ENCODE measurements at places on chromosomes 4 and X.

- DNase-seq = no peak
Measured at GRCh38 chrX:119622356-119623232, 16.4 kb upstream of the NKRF start.

- DNase-seq = no peak
Measured at GRCh38 chrX:32877592-32877991, 333.8 kb downstream of the DMD start.

- no peak for DNase-seq
Measured at GRCh38 chr4:128606173-128606572, 203.3 kb upstream of the JADE1 start.

- no peak for DNase-seq
Measured at GRCh38 chr4:19386786-19387185, 864.9 kb upstream of the SLIT2 start.

GRCh38 chr4:25621027-25621930, 34.4 kb upstream of the SLC34A2 start:
- no peak for DNase-seq

DNA sequence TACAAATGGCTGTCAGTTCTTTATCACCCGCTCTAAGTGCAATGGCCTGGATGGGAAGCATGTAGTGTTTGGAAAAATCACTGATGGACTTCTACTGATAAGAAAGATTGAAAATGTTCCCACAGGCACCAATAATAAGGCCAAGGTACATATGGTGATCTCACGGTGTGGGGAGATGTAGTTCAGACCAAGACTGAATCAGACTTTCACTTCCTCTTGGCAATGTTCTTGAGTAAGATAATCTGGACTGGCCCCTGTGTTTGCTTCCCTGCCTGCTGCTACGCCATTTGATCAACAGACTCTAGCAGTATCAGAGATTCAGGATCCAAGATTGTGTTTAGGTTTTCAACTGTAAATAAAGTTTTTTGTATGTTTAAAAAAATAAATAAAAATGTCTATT, 682.2 kb upstream of the AMOT start:
- no peak for DNase-seq

DNA sequence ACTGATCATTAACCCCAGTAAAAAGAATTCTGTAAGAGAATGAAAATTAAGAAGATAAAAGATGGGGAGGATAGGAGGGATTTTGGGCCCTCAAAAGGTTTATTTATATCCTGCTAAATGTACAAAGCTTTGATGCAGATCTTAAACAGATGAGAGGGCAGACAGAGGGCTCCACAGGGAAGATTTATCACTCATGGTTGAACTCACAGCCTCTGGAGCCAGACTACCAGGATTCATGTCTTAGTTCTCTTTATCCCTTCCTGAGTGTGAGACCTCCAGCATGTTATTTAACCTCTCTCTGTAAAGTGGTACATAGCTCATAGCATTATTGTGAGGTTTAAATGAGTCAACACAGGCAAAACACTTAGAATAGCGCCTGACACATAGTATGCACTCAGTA, 74.4 kb downstream of the SOWAHB start:
- DNase-seq = no peak

GRCh38 chr4:102308032-102308799, 37.1 kb downstream of the SLC39A8 start:
- peak; percentile 69 for DNase-seq

- DNase-seq = no peak
Measured at GRCh38 chrX:111719426-111720210, 38.6 kb downstream of the ALG13 start.

DNA sequence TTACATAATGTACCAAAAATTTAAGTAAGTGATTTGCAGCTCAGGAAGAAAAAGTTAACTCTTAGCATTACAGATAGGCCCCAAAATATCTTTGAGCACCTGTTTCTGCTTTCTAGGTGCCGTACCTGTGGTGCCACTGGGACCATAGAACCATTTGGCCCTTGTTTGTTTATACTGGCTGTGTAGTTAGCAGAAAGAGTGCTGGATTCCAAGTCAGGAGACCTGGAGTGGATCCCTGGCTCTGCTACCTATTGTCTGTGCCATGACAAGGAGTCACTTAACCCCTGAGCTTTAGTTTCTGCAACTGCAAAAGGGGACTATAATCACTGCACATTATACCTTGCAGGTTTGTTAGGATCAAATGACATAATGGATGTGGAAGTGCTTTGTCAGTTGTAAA, 137.8 kb upstream of the GPR101 start:
- DNase-seq = no peak

- no peak for DNase-seq
Measured at GRCh38 chr4:33941854-33942253, 2302.5 kb downstream of the ARAP2 start.

GRCh38 chrX:118480172-118480571, 15.4 kb upstream of the DOCK11 start:
- DNase-seq = no peak

- no peak for DNase-seq
Measured at GRCh38 chrX:153032397-153033118, 23.7 kb upstream of the PNMA3 start.

- DNase-seq = no peak
Measured at GRCh38 chrX:56765811-56766553, 36.9 kb downstream of the NBDY start.

DNA sequence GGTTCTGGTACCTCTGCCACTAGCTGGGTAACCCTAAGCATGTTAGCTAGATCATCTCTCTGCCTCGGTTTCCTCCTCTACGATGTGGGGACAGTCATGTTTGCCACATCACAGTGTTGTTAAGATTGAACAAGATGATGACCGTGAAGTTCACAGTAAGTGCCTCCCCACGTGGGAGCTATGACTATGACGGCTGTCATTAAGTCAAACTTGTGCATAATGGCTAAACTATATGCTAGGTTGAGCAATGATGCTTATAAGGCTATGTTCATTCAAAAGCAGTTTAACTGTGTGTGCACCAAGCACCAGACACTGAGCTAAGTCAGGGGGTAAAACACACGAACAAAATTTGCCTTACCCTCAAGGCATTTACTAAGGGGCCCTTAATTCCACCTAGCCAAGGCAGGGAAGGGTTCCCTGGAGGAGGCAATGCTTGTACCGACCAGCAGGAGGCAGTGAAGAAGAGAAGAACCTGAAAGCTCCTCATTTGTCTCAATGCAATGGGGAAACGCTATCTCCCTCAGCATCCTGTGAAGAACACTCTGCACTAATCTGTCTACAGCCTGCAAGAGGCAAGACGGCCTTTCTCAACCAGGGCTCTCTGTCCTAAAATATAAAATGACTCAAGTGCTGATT, 52.9 kb downstream of the MAP7D2 start:
- no peak for DNase-seq

- no peak for DNase-seq
Measured at GRCh38 chrX:6980981-6981380, 166.5 kb upstream of the STS start.

DNA sequence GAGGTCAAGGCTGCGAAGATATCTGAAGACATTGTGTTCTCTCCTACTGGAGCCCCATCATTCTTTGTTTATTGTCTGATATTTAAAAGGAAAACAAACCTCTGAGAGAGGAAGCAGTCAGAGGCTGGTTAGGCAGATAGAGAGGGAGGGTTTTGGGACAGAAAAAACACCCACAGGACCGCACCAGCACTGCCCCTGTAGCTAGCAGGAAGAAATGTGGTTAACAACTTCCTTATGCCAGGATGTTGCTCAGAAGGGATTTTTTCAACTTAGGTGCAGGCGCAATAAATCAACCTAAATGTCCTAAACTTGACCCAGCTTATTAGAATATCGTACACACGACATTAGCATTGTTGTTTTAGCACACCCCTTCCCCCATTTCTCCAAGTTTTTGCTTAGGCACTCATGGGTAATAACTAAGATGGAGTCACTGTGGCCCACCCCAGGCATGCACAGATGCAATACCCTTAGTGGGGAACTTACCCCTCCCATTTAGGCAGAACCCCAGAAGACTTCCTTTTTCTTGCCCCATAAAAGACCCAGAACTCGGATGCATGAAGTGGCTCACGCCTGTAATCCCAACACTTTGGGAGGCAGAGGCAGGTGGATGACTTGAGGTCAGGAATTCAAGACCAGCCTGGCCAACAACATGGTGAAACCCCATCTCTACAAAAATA, 2.8 kb upstream of the ZNF718 start:
- peak; percentile 92 for DNase-seq

DNA sequence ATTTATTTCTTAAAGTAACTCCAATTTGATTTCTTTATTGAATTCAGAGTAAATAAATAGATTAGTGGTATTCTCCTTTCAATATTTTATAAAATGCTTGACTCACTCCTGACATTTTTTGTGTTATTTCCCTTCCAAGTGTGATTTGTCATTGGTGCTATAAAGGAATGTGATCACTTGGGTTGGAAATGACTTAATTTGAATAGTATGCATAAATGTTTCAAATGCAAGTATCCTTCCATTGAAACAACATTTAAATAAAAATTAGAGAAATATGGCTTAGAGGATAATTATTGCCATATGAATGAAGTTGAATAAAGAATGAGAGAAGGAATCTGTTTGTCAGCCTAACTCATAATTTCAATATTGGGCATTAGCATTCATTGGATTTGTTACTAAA, 182.7 kb downstream of the PABPC4L start:
- no peak for DNase-seq

DNA sequence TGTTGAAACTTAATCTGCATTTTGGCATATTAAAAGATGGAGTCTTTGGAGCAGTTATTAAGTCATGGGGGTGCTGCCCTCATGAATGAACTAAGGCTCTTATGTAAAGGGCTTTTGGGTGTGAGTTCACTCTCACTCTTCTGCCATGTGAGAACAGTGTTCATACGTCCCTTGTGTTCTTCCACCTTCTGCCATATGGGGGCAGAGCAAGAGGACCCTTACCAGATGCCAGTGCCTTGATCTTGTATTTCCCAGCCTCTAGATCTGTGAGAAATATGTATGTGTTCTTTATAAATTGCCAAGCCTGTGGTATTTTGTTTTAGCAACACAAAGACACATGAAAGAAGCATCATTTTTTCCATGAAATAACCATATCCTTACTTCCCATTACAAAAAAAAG, 213.9 kb downstream of the SPOCK3 start:
- no peak for DNase-seq

DNA sequence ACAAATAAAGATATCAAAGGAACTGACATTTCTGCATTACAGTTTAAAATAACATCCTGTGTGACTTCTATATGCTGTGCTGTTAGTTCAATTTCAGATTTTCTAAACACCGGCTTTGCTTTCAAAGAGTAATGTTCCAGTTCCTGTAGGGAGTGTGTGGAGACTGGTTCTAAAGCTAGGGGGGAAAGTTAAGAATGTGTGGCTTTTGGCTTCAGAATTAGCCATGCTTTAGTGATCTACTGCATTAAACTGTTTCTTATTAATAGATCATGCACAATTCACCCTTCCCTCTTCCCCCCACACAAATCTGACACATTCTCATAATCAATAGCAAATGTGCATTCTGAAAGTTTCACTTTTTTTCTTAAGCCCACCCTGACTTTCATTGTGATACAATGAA, 32.0 kb upstream of the DKK2 start:
- DNase-seq = no peak

GRCh38 chr4:24686866-24687692, 102.7 kb upstream of the DHX15 start:
- DNase-seq = no peak

GRCh38 chr4:71296945-71297344, 41.9 kb upstream of the SLC4A4 start:
- no peak for DNase-seq

- no peak for DNase-seq
Measured at GRCh38 chr4:35541146-35541887, 703.0 kb downstream of the ARAP2 start.

DNA sequence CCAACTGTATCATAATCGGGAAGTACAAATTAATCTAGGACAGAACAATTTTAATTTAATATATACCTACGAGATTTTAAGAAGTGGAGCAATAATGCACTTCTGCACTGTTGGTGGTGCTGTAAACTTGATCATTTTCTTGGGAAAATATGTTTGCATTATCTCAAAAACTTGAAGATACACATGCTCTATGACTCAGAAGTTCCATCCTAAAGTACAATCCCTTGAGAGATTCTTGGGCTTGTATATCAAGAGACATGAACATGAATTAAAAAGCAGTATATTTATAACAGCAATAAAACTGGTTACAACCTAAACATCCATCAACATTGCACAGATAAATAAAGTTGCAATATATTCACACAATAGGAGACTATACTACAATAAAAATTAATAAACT, 168.8 kb downstream of the CLCN4 start:
- no peak for DNase-seq

GRCh38 chrX:132491191-132491590, 2.4 kb upstream of the MBNL3 start:
- peak; percentile 81 for DNase-seq

GRCh38 chr4:94345969-94346368, 3.3 kb upstream of the HPGDS start:
- no peak for DNase-seq

- DNase-seq = no peak
Measured at GRCh38 chr4:77010841-77011354, 61.3 kb downstream of the SEPTIN11 start.

- DNase-seq = no peak
Measured at GRCh38 chr4:55491486-55491885, 55.2 kb downstream of the CLOCK start.

GRCh38 chrX:46294234-46294633, 251.0 kb downstream of the ZNF674 start:
- DNase-seq = no peak

GRCh38 chr4:47839259-47839658, 1.4 kb upstream of the CORIN start:
- DNase-seq = no peak

DNA sequence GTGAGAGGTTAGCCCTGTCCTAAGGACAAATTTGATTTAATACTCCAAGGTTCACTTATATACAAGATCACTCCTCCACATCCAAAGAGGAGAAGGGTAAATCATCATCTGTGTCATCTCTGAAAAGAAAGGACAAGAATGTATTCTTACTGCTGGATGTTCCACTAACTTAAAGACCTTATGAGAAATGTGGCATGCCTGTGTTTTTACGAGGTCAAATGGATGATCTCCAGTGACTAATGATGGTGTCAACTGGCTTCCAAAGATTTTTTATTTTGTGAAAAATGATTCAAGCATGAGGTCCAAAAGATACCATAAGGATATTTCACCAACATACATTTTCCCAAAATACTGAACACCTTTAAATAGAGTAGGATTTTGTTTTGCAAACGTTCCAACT, 143.4 kb downstream of the PTCHD1 start:
- DNase-seq = no peak

GRCh38 chr4:41214825-41215146, 444 bp upstream of the APBB2 start:
- DNase-seq = no peak

GRCh38 chr4:16384576-16384975, 158.3 kb upstream of the TAPT1 start:
- no peak for DNase-seq

DNA sequence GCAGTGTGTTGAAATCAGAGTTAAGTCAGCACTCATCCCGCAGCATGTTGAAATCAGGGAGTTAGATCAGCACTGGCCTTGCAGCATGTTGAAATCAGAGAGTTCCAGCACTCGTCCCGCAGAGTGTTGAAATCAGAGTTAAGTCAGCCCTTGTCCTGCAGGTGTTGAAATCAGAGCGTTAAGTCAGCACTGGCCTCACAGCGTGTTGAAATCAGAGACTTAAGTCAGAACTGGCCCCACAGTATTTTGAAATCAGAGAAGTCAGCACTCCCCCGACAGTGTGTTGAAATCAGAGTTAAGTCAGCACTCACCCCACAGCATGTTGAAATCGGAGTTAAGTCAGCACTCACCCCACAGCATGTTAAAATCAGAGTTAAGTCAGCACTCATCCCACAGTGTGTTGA, 10.9 kb upstream of the UVSSA start:
- DNase-seq = peak; percentile 82
